ENCODE measurements at places on chromosomes 7 and 10.

DNA sequence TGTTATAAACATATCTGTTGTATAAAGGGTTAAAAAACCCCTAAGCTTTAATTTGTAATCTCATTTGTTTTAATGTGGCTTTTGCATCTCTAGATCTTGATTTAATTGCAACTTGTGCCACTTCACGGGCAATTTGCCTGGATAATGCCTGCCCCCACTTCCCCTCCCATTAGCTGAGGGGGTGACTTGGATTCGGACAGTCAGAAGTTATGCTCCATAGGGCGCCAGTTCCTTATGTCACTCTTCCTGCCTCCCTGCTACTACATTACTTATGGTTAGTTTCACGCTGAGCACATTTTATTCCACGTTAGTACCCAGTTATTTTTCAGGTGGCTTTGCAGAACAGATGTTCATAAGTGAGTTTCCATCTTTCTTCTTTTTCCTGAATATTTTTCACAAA is 1015.2 kb upstream of the PHF14 start:
- no peak for DNase-seq

- DNase-seq = peak; percentile 78
These were observed at the start of gene SAMD9 for GRCh38 chr7:93117852-93118530. Gene SAMD9, minus strand, starts transcription at chr7:93117979. Its CDS starts 11,882 bp downstream, at chr7:93106097.

DNA sequence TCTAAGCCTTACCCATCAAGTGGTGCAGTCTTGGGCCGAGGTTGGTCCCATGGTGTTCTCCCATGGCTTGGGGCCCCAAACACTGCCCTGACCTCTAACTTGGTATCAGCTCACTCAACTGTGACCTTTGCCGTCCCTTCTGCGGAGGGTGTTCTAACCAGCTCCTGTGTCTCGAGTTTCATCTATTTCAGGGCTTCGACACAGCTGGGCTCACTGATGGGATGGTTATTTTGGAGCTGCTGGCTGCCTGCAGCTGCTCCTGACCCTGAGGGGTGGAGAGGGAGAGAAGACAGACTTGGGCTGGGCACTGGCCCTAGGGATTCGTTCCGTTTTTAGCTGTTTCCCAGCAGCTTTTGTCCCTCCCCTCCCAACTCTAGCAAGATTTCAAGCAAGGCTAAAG is 86.9 kb downstream of the NEURL1 start:
- DNase-seq = no peak

- DNase-seq = no peak
These were observed 769 bp upstream of the TMEM248 start for GRCh38 chr7:66920256-66920655.

- no peak for DNase-seq
These were observed 124.5 kb downstream of the SEMA3A start for GRCh38 chr7:84069999-84070500.

DNA sequence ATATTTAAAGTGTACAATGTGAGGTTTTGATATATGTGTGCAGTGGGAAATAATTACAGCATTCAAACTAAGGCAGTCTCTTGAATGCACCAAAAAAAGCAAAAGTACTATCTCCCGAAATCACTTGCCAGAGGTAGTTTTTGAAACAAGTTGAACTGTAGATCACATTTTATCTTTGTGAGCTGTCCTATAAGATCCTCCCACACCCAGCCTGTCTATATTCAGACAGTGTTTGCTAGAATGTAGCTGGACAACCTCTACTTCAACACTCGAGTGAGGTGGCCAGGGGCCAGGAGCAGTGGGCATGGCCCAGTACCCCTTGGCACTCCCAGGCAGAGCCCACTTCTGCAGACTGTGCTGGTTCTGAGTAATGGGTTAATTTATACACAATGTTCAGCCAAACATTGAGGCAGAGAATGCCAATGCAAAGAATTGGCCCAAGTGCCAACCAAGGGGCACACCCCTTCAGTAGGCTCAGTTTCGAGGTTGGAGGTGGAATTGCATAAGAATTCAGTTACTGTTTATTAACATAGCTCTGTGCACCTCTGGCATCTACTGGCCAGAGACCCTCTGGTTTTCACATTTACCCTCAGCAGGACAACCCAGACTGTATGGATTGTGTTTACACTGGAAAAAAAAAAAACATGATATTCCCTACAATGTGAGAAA is 70.5 kb downstream of the AHR start:
- no peak for DNase-seq
